ENCODE measurements at places on chromosomes 1 and 21.

DNA sequence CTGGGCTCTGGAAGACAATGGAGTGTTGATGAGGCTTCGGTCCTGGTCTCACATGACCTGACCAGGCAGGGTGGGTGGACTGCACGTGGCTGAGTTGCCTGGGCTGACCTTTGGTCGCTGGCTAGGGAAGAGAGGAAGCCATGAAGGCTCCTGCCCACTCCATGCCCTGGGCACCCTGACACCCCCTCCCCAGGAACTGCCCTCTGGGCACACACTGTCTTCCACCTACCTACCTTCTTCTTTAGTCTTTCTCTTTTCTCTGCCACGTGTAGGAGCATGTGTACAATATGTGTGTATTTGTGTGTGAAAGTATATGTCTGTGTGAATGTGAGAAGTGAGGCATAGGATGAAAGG, 15.1 kb downstream of the POU3F1 start:
- no peak for DNase-seq

GRCh38 chr1:151048645-151049032, 1.1 kb downstream of the C1orf56 start:
- DNase-seq, result no peak

GRCh38 chr1:23798662-23799142, 1.9 kb downstream of the GALE start:
- no peak for DNase-seq

- no peak for DNase-seq
These were observed 22.0 kb downstream of the THAP3 start for GRCh38 chr1:6646499-6647148.

GRCh38 chr1:109493805-109494539, at the start of gene CYB561D1:
Gene CYB561D1 (plus strand): TSS chr1:109494094. CDS start chr1:109494140, 46 bp downstream.
- peak; percentile 87 for DNase-seq

DNA sequence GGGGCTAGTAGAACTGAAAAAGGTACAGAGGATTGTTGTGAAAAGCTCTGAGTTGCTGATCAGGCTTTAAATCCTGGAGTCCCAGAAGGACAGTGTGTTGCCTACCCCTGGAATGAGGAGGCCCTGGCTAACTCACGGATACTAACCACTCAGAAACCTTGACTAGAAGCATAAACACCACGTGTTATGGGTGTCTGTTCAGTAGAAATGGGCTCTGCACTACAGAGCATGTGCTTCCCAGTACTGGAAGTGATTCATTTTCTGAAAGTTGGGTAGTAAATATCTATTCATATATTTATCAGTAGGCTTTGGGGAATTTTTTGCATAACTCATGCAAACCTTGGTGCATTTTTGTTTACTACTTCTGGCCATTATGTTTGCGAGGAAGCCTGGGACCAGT, 15.1 kb upstream of the CLCA1 start:
- DNase-seq, result no peak

- no peak for DNase-seq
These were observed 11.8 kb downstream of the DRAM2 start for GRCh38 chr1:111127923-111128643.

- DNase-seq, result no peak
These were observed 205.1 kb downstream of the PLPP3 start for GRCh38 chr1:56374026-56374974.

DNA sequence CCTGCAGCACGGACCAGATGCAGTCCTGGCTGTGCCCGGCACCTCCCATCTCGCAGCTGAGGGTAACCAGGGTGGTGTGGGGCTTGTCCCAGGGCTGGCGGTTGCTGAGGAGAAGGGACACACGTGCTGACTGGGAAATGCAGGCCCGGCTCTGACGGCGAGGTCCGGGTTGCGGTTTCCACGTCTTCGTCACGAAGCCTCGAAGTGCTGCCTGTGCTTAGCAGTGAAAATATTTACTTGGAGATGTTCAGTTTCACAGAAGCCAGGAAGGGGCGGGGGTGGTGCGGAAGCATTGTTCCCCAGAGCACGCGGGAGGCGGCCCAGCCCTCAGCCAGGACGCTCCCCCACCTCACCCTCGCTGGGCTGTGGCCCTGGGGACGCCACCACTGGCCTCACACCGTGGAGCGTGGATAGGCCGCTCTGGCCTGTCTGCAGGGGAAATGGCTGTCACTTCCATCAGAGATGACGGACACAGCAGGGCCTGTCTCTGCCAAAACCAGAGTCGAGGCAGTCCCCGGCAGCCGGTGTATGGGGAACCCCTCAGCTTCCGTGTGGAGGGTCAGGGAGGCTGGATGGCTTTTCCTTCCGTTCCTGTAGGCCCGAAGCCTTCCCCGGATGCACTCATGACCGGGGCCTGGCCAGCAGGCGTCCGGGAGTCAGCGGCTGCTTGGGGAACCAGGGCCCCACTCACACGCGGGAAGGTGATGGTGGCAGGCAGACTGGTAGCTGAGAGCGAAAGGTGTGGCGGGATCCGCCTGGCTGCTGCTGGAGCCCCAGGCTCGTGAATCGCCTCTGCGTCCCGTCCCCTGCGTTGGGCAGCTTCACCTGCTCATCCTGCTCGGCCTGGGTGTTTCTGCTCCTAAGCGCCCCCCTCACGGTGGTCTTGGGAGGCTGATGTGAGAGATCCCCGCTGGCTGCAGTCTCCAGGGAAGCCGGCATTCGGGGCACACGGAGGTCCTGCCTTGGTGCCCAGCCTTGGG, 14.7 kb upstream of the POFUT2 start:
- peak; percentile 39 for DNase-seq

DNA sequence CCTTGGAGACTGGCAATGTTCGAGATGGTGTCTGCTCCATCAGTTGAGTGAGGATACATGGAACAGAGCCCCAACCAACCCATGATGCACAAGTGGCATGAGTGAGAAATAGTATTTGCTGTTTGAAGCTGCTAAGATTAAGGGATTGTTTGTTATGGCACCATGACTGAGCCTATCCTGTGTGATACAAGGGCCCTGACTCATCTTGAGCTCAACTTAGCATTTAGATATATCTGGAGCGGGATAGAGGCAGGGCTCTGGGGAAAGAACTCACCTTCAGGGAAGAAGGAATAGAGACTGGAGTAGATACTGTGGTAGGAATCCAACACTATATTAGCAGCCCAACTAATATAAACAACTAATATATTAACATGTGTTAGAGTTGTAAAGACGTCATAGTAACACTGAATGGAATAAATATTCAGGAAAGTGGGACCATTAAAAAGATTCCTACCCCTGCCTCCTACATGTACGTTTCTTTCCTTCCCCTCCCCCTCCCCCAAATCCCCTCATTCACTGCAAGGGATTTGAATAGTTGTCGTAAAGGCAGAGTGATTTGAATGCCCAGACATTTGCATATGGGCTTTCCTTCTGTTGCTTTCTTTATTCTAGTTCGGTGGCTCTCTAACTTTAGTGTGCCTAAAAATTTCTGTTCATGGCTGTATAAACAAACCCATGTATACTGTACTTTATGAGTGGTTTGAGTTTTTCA, 106.6 kb upstream of the POU3F1 start:
- DNase-seq, result no peak

DNA sequence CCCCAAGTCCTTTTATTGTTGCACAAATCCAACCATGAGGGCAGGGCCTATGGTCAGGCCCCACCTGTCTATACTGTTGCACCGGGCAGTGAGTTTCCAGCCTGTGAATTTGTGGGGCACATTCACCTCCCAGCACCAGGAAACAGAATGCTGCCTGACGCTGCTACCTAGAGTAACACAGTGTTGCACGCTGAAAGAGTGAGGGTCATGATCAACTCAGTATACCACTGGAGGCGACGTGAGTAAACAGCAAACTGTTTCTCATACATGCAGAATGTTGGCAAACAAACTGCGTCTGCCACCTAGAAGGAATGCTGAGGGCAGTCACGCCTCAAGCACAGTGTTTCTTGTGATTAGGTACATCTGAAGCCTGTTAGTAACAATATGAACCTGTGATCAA, 13.4 kb upstream of the LRRC47 start:
- DNase-seq, result no peak

DNA sequence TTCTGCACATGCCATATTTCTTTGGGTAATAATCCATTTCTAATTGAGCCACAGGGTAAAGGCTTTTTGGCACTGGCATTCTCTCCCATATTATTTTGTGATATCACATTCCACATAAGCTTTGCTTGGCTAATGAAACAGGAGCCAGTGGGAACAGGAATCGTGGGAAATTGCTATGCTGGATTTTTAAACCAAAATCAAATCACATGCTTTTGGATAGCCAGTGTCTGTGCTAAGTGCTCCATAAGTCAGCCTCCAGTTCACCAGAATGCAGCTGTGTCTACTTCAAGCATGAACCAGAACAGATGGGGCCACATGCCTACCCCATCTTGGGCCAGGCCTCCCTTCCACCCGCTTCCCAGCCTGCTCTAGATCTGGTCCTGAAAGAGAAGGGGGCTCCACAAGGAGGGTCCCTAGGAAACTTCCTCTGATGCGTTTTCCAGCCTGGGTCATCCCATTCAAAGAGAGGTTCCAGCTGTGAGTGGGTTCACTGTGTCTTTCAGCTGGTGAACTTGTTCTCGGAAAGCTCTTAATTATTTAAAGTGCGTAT, 131.2 kb upstream of the COA6 start:
- DNase-seq, result no peak

DNA sequence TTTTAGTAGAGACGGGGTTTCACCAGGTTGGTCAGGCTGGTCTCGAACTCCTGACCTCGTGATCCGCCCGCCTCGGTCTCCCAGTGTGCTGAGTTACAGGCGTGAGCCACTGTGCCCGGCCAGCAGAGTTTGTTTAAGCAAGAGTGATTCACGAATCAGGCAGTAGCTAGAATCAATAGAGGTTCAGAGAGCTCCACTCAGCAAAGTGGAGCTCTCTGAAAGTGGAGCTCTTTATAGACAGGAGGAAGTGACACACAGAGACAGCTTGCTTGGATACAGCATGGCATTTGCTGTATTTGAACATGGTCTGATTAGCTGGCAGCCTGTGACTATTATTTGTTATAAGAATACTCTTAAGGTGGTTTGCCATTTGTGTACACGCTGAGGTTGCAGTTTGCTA, 27.1 kb upstream of the CD34 start:
- DNase-seq, result no peak

- no peak for DNase-seq
These were observed 461.5 kb upstream of the PROX1 start for GRCh38 chr1:213526306-213526705.

DNA sequence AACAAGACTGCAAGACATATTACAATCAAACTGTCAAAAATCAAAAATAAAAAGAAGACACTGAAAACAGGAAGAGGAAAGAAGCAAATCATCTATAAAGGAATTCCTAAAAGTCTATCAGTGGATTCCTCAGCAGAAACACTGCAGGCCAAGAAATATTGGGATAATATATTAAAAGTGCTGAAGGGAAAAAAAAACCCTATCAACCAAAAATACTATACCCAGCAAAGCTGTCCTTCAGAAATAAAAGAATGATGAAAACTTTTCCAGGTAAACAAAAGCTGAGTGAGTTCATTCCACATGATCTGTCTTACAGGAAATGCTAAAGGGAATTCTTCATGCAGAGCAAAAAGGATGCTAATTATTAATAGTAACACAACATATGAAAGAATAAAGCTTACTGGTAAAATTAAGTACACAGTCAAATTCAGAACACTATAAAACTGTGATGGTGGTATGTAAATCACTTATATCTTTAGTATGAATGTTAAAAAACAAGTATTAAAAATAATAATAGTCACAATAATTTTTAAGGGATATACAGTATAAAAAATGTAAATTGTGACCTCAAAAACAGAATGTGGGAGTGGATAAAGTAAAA, 12.9 kb upstream of the ACP6 start:
- DNase-seq, result no peak

DNA sequence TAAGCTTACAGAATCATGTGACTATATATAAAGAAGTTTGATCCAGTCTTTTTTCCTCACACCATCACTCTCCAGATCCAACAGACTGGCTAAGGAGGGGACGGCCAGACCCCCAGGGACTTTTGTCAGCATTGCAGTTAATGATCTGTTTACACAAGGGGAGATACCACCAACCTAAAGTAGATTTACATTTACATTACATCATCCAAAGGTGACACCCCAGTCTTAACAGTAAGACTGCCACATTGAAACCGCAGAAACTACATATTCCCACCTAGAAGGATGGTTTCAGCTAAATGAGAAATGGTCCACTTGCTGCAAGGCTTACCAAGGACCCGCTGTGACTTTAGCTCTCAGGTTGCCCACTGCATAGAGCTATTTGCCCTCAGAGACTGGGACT, 3.4 kb downstream of the RCAN1 start:
- no peak for DNase-seq

GRCh38 chr1:102851616-102852015, 256.7 kb downstream of the COL11A1 start:
- DNase-seq, result no peak

- DNase-seq, result no peak
These were observed 39.0 kb upstream of the LMX1A start for GRCh38 chr1:165395478-165395877.

GRCh38 chr1:18463984-18464664, 16.6 kb upstream of the KLHDC7A start:
- DNase-seq, result no peak

GRCh38 chr1:61253912-61254633, 171.7 kb downstream of the NFIA start:
- no peak for DNase-seq

DNA sequence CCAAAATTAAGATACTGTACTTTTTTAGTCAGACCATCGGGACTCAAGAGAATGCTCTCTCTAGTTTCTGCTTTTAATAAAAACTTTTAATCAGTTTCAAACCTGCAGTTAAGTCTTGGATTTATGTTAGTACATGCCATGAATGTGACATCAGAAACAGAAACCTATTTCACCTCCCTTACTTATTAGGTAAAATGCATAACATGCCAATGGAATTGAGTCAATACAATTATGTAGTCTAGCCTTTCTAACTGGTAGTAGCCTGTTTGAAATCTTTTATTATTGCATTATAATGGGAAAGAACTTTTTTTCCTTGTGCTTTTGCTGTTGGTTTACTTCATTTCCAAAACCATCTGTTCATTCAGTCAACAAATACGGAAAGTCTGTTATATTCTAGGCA, 4.8 kb downstream of the PHACTR4 start:
- no peak for DNase-seq

DNA sequence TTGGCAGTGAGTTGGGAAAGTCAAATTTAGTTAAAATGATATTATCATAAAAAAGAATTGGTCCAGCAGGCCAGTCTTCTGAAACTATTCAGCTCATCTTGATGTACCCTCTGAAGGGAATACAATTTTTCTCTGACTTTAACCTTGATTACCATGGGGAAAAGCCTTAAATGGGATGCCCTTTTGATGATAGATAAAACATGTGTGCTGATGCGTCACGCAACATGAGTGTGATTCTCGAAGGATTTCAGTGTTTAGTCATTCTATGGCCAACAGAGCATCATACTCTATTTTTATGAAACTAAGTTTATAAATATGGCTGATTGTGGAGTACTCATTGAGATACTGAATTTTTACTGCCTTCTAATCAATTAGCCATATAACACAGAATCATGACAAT, 171.5 kb downstream of the ZNF281 start:
- DNase-seq, result no peak

GRCh38 chr1:29607236-29607635, 370.9 kb downstream of the PTPRU start:
- DNase-seq, result no peak

All from activated T-helper 1 cell treated with anti-CD3 and anti-CD28 coated beads, Interleukin-12 subunit alpha, Interleukin-12 subunit beta, Interleukin-2, Interleukin-4 antibody, amounts not matched to agents 30 ng/mL and 10 ng/mL and 1 ng/mL, durations not matched to agents 14 hours and 24 hours and 36 hours (primary cell).